ENCODE measurements at places on chromosomes 4 and X.

DNA sequence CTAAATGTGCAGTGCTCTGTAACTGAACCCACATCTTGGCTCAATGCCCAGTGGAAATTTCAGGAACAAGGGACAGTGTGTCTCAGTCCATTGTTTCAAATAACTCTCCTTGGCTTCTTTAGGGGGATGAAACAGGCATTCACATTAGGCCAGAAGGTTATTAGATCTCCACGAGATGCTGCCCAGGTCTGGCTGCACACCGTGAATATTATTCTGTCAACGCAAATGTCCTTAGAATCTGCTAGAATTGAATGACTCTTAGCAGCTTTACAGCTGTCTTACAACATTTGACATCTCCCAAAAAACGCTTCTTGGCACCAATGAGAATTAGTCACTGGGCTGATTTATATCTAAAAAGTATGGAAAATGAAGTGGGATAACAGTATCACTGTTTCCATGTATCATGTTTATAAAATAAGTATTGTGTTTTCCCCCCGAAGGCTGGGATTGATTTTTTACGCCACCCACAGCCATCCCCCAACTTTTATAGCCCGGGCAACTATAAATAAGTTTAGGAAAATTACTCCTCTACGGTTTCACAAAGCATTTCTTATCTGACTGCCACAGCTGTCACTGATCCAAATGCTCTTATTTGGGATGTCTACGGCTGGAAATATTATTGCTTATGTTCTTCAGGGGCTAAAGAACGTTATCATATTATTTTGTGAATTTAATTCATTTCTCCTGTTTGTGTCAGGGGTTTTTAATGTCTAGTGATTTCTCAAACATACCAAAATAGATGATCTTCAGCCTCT, 559.7 kb upstream of the FAT1 start:
- DNase-seq: no peak

- DNase-seq: no peak
These were observed 84.1 kb downstream of the NHS start for GRCh38 chrX:17459008-17459611.

DNA sequence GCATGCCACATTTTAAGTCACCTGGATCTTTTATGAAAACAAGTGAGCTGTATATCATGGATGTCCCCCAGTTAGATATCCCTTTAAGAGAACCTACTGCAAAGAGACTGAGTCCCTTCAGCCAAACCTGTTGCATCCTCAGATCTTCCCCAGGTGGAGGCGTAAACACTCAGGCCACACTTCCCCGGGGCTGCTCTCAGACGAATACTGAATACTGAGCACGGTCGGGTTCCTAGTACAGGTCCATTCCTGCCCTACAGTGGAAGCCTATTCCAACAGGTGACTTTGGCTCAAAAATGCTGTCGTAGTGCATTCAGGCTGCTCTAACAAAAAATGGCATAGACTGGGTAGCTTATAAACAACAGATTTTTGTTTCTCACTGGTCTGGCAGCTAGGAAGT, 320.2 kb upstream of the CLNK start:
- no peak for DNase-seq

GRCh38 chr4:22514001-22514400, 1.9 kb downstream of the ADGRA3 start:
- no peak for DNase-seq

- DNase-seq: no peak
These were observed 47.2 kb downstream of the CLOCK start for GRCh38 chr4:55499495-55499894.

- no peak for DNase-seq
These were observed 59.8 kb downstream of the ZNF711 start for GRCh38 chrX:85303544-85303943.

- DNase-seq: no peak
These were observed 251.9 kb downstream of the PAPSS1 start for GRCh38 chr4:107468156-107468555.

- no peak for DNase-seq
These were observed 24.2 kb upstream of the CXCL2 start for GRCh38 chr4:74123065-74123728.

DNA sequence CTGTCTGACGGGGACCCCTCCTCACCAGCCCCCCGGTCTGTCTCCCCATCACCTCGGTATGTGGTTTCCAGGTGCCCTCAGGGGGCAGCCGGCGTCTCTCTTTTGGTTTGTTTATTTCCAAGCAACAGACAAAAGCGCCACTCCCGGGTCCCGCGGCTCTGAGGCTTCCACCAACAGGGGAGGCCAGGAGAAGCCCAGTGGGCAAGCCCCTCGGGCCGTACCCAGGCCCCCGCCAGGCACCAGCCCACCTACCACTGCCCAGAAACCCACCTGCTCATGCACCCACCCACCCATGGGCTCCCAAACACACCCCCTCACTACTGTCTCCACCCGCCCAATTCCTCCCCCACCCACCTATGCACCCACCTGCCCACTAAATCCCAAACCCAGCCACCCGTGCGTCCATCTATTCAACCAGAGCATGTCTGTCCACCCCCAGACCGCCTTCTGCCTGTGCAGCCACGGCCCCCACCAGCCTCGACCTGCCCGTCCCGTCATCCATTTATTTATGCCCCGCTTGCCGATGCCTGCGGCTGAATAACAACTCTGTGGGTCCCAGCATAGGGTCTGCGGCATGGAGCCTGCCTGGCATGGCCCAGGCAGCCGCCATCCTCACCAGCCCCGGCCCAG, 129.8 kb downstream of the FAM53A start:
- DNase-seq: no peak

- DNase-seq: no peak
These were observed 149.6 kb upstream of the FAM9B start for GRCh38 chrX:9183481-9183880.

GRCh38 chrX:154093965-154094364, 3.6 kb downstream of the MECP2 start:
- DNase-seq: no peak

DNA sequence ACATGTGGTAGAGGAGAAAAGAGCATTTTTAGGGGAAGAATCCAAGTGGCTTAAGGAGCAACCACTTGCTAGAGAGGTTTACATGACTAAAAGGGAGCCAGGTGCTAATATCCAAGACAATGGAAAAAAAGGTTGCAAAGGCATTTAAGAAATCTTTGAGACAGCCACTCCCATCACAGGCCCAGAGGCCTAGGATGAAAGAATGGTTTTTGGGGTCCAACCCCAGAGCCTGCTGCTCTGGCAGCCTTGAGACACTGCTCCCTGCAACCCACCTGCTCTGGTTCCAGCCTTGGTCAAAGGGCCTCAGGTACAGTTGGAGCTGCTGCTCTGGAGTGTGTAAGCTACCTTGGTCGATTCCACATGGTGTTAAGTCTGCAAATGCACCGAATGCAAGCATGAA, 84.1 kb upstream of the FREM3 start:
- DNase-seq: no peak

- DNase-seq: no peak
These were observed 653.2 kb upstream of the GALNT7 start for GRCh38 chr4:172515266-172515879.

- DNase-seq: no peak
These were observed 125.8 kb downstream of the FHDC1 start for GRCh38 chr4:153061971-153062370.

DNA sequence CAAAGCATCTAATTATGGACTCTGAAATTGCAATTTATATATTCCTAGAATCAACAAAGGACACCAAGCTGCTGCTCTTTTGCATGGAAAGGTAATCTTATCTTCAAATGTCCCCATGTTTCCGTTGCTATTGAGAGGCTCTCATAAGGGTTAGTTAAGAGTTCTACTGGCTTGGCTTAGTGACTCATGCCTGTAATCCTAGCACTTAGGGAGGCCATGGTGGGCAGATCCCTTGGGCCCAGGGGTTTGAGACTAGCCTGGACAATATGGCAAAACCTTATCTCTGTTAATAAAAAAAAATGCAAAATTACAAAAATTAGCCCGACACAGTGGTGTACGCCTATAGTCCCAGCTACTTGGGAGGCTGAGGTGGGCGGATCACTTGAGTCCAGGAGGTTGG, 93.4 kb upstream of the RAPGEF2 start:
- DNase-seq: no peak

GRCh38 chr4:120724656-120725055, 197.9 kb downstream of the PRDM5 start:
- DNase-seq: no peak

DNA sequence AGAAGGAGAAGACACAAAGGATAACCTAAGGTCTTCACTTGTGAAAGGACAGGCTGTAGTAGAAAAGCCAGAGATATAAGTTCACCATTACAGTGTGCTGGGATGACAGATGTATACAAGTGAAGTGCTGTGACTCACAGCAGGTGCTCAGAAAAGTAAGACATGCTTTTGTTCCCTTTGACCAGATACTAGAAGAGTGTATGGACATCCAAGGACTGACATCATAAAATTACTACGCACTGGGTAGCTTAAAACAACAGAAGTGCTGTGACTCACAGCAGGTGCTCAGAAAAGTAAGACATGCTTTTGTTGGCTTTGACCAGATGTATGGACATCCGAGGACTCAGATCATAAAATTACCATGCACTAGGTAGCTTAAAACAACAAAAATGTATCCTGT, 61.6 kb upstream of the BTC start:
- no peak for DNase-seq

GRCh38 chrX:119753639-119754257, 4.6 kb upstream of the SOWAHD start:
- peak; percentile 41 for DNase-seq
